ENCODE measurements at places on chromosomes 12 and 14.

- DNase-seq, result no peak
Observed at GRCh38 chr14:99730876-99731546, 46.9 kb downstream of the CYP46A1 start.

DNA sequence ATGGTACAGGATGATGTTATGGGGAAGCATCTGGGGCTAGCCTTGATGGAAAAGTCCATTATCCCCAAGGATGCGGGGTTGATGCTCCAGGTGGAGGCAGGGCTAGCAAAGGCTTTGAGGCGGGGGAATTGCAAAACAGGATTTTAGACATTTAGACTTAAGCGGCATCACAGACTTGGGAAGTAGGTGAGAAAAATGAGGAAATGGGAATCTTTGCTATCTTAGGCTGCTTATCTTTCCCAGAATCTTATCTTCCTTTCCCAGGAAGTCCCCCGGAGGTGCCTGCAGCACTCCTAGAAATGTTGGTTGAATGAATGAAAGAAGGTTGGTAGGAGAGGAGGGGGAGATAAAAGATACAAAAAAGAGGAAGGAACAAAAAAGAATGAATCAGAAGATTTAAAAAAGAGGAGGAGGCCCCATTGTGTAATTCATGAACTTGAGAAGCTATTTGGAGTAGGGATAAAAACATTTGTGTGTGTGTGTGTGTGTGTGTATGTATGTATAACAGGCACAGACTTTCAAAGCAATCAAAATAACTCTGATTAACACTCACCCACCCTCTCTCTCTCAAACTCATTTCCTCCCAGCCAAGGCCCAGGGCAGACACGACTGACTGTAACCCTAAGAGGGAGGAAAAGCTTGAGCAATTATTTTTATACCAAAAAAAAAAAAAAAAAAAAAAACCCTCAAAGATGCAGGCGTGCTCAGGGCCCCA, 62.5 kb upstream of the TBX3 start:
- no peak for DNase-seq

- DNase-seq, result peak; percentile 19
Observed at GRCh38 chr12:62210422-62210821, 49.8 kb upstream of the USP15 start.

DNA sequence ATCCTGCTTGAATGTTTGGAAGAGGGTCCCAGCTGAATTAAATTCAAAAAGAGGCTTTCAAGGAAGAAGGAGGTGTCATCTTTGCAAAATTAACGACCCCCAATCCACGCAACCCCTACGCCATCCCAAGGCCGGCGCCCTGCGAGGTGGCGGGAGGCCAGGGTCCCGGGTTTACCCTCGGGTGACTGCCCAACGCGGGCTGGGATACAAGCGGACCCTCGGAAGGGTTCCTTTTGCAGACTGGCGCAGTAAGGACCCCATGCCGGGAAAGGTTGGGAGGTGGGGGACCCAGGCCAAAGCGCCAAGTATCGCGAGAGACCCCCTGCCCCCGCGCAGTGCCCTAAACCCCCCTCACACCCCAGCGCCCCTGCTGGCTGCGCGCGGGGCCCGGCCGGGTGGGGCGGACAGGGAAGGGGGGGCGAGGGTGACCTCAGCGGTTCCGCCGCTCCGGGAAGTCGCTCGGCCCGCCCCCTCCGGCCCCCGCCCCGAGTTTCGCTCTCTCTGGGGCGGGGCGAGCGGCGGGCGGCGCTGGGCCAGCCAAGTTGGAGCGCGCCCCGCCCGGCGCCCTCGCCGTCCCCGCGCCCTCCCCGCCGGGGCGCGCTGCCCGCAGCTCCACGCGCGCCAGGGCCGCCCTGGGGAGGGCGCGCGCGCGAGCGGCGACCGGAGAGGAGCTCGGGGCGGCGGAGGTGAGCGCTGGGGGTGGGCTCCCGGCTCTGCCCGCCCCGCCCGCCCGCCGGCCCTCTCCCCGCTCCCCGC, 708 bp upstream of the ZBTB42 start:
- peak; percentile 68 for DNase-seq

DNA sequence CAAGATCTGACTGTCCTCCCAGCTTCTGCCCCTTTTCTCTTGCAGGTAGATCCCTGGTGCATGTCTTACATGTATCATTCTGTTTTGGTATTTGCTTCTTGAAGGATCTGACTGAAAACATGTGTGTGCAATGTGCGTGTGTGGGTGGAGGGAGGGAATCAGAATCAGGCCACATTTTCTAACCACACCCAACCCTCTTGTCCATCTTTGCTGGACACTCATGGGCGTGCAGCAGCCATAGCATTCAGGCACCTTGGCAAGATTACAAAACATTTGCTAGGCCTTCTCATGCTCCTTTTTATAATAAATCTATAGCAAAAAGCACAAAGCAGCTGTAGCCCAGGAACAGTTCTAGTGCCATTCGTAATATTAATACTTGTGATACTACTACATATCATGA, 233.6 kb upstream of the E2F7 start:
- no peak for DNase-seq

- no peak for DNase-seq
Observed at GRCh38 chr14:21367582-21368144, 16.2 kb downstream of the SUPT16H start.

GRCh38 chr12:113796066-113796827, 169.9 kb downstream of the RBM19 start:
- DNase-seq, result no peak

- DNase-seq, result no peak
Observed at GRCh38 chr14:54572316-54572715, 5.4 kb downstream of the SAMD4A start.

DNA sequence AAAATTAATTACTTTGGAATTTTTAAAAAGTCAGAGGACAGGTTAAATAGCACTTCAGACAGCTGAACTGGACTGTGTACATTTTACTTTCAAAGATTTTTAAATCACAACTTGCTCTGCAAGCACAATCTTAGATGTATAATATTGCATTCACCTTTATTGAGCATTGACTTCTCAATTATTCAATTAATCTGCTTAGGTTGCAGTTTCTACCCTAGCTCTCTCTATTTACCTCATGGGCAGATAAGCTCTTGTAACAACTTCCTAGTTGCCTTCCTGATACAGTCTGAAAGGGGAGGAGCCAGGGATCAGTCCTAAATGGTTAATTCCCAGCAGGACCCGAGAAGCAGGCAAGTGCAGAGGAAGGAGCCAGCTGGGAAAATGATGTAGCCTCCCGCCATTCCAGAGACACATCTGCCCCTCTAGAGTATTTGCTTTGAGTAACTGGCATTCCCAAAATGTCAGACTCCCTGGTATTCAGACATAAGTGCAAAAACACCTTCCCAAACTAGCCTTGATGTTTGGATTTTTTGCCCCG, 302.8 kb downstream of the GALC start:
- DNase-seq, result no peak

- DNase-seq, result no peak
Observed at GRCh38 chr12:90166671-90167070, 458.0 kb upstream of the ATP2B1 start.

- DNase-seq, result no peak
Observed at GRCh38 chr12:128564956-128565355, 258.8 kb downstream of the SLC15A4 start.

DNA sequence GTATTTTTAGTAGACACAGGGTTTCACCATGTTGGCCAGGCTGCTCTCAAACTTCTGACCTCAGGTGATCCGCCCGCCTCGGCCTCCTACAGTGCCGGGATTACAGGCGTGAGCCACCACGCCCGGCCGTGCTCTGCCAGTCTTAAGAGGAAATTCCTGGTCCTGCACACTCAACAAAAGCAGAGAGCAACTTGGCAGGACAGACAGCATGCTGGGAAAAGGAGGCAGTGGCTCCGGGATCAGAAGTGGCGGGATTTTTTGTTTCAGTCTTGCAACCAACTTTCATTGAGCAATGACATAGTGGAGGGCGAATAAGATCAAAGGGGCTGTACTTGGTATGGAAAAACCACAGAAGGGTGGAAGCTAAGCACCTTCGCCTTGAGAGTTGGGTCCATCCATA, 2.1 kb downstream of the CKAP4 start:
- no peak for DNase-seq

GRCh38 chr12:18461758-18462157, 200.4 kb downstream of the PIK3C2G start:
- no peak for DNase-seq

- DNase-seq, result no peak
Observed at GRCh38 chr12:4089121-4089606, 184.4 kb upstream of the CCND2 start.

GRCh38 chr12:131117438-131118245, 163.9 kb downstream of the ADGRD1 start:
- no peak for DNase-seq

DNA sequence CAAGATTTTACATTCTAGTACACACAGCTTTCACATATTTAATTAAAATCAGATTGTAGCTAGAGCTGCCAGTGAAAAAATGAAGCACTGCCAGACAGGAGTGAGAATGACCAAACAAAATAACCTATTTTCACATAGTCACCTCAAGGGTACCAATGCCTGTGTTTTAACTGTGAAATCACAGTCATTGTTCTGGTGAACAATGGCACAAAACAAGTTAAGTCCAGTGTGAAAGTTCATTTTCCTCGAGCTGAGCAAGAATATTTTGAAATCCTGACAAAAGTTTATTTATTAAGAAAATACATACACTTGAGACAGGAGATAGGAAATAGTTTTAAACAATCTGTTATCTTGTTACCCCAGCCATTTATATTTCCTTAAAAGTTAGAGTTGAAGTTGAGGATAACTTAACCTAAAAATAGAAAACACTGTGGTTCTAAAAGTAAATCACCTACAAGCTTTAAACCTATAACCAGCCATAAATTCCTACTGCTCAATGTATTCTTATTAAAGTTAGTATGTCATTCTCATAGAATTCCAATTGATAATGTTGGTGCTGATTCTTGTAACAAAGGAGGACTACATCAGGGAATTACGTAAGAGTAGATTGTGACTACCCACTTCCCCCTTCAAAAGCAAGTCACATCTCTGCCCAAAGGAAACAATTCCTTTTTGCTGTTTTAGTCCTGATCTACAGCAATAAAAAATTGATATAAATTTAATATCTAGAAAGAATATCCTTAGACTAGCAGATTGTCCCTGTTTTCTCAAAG, 15.9 kb downstream of the DENND5B start:
- no peak for DNase-seq

DNA sequence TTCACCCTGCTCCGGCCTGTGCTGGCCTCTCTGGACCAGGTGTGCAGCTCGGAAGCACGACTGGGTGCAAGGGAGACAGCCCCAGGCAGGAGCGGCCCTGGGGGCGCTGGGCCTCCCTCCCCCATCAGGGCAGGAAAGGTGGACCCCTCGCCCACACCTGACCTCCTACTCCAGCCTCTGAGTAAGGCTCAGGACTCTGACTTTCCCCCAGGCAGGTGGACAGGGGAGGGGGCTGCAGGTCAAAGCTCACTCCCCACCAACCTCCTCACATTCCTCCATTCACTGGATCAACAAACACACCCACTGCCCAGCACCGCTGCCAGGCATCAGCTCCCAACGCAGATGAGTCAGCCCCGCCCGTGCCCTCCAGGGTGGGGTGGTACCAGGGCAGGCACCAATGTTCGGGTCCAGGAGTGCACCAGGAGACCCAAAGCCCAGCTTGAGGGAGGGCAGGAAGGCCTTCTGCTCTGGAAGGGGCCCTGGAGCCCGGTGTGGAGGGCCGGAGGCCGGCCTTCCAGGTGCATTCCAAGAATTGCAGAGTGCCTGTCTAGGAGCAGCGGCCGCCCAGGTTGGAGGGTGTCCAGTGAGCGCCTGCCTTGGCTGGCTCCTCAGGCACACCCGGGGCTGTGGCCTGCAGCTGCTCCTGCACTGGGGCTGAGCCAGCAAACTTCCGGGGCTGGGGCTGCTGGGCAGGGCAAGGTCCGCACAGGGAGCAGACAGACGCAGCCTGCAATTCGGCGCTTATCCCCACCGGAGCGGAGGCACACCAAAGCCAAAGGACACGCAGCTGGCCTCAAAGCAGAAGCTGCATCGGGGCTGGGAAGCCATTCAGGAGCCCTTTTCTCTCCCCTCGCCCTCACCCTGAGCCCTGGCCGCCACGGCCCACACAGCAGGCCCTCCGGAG, 1.6 kb upstream of the INF2 start:
- no peak for DNase-seq

Measured in activated CD8-positive, alpha-beta memory T cell treated with anti-CD3 and anti-CD28 coated beads for 4 hours (primary cell).